Calu3 (cell line): ENCODE measurements at places on chromosomes 3 and 15. TPM values are rescaled to one million over a fixed set of nuclear protein-coding genes. Genes with fewer than 3 reads are reported as not detected.

Gene ZNF662
- 1.1 and 1.2 TPM in 2 replicates for total RNA-seq

Gene STARD9
- total RNA-seq: 0.59 and 0.92 TPM in 2 replicates

Gene GP9
- not detected in 2 replicates for total RNA-seq

Gene CCR4
- not detected in 2 replicates for total RNA-seq

Gene GOLGB1
- total RNA-seq: 42.4 and 42.8 TPM in 2 replicates

Gene STT3B
- total RNA-seq: 138 and 202 TPM in 2 replicates

Gene B3GALNT1
- total RNA-seq: 25.1 and 31.1 TPM in 2 replicates

Gene MEF2A
- 33.6 and 35.0 TPM in 2 replicates for total RNA-seq

Gene DNASE1L3
- not detected in 2 replicates for total RNA-seq

- H3K27ac ChIP-seq: no peak overlapping the region
- no peaks in the 10 kb centered on the region for H3K27me3 ChIP-seq
- DNase-seq: no peak
- H3K4me3 ChIP-seq: no peak overlapping the region
- peaks cover 7% of the 10 kb centered on the region for H3K4me1 ChIP-seq
Measured at GRCh38 chr3:8458238-8458661, 43.4 kb upstream of the LMCD1 start.

DNA sequence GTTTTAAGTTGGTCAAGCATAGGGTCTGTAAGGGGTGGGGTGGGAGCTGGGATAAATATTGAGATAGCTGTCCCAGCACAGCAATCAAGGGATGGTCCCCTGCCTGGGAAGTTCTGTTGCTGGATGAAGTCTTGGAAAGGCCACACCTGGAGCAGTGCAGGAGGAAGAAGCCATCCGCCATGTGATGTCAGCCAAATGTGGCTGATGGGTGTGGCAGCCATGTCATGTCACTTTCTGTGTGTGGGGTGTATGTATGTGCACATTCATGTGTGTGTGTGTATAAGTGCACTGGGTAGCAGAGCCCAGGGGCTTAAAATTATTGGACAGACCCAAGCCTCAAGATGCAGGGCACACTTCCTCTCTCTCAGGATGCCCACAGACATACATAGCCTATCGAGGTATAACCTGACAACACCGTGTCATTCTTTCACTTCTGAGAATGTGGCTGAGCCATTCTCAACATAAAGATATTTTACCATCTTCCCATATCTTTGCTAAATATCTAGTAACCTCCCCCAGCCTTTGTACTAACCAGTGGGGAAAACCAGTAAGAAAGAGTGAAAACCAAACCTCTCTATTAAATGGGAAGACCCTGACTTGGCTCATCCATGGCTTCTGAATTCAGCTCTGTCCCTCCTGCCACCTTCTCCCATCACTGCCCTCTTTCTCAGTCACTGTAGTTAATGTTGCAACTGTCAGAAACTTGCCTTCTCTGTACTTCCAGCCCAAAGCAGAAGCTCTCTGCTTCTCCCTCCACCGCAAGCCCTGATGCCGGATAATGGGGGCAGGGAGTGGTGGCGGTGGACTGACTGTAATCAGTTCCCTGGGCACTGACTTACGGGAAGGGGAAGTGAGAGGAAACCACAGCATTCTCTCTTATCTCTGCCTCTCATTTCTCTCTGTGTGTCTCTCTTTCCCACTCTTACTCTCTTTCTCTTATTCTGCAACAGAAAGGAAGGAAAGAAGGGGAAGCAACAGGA is 11.2 kb downstream of the TNFSF10 start:
- no peak overlapping the region for H3K4me3 ChIP-seq
- H3K27ac ChIP-seq: no peak overlapping the region
- no peak for DNase-seq
- no peaks in the 10 kb centered on the region for H3K27me3 ChIP-seq

DNA sequence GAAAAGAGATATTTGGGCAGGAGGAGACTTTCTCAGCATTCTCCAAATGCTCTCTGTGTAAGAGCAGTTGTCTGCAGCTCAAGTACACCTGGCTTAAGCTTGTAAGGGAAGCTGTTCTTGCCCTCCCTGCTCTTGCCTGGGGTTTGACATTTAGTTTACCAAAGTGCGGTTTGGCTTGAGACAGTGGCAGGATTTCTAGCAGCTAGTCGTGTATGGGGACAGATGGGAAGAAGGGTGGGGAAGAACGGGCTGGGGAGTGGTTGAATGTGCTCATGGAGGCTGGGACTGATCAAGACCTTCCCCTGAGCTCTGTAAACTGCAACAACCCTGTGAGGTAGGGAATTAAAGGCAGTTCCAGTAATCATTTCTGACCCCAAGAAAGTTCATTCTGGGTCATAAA is 39.8 kb downstream of the SQOR start:
- H3K27ac ChIP-seq: no peak overlapping the region
- H3K4me3 ChIP-seq: no peak overlapping the region
- no peak for DNase-seq
- no peaks in the 10 kb centered on the region for H3K27me3 ChIP-seq
- H3K36me3 ChIP-seq: peaks cover 14% of the 10 kb centered on the region

DNA sequence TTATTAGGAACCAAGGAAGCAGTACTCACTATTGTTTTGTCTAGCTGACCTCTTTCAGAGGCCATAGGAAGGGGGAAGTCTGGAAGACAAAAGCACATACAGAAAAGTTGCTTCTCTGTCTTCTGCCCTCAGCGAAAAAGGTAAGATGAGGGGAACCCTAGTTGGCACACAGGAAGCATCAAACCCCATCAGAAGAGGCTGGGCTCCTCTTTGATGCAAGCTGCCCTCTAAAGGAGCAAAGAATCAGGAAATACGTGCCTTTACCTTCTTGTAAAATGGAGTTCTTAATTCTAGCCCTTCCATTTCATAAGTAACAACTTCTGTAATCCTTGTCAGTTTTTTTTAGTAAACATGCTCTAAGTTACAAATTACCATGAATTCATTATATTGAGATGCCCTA is 12.5 kb downstream of the SPINK8 start:
- no peak overlapping the region for H3K4me3 ChIP-seq
- peaks cover 41% of the 10 kb centered on the region for H3K27me3 ChIP-seq
- no peak overlapping the region for H3K27ac ChIP-seq
- DNase-seq: no peak

GRCh38 chr15:101324524-101325177 is 29.6 kb upstream of the SNRPA1 start:
- peaks cover 35% of the 10 kb centered on the region for H3K27me3 ChIP-seq
- peak; percentile 54 for DNase-seq
- H3K27ac ChIP-seq: peak overlapping the region; percentile 2
- no peak overlapping the region for H3K4me3 ChIP-seq

GRCh38 chr3:46812237-46812791 is 50.9 kb downstream of the MYL3 start:
- peak; percentile 53 for DNase-seq
- H3K27me3 ChIP-seq: peaks cover 65% of the 10 kb centered on the region
- no peaks in the 10 kb centered on the region for H3K4me1 ChIP-seq

- H3K4me1 ChIP-seq: no peaks in the 10 kb centered on the region
- no peak overlapping the region for H3K4me3 ChIP-seq
- H3K27ac ChIP-seq: no peak overlapping the region
- H3K27me3 ChIP-seq: no peaks in the 10 kb centered on the region
- H3K36me3 ChIP-seq: no peaks in the 10 kb centered on the region
Measured at GRCh38 chr15:39987821-39988220, 51.2 kb downstream of the SRP14 start.

DNA sequence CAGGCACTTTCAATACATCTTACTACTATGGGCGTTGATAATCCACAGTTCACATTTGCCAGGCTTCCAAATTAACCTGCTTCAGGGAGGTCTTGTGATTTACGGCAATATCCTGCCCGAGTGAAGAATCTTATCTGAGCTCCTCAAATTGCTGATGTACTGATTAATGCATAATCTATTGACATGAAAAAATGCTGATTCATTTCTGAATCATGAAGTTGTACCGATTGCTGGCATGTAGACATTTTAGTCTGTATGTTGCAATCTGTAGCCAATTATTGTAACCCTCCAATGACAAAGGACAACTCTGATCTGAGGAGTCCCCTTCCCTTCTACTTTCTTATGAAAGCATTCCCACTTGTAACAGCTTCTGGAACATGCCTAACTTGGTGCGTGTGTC is 97.2 kb downstream of the SEC22A start:
- peaks cover 12% of the 10 kb centered on the region for H3K4me1 ChIP-seq
- H3K4me3 ChIP-seq: no peak overlapping the region
- H3K27ac ChIP-seq: peak overlapping the region; percentile 56
- DNase-seq: no peak

DNA sequence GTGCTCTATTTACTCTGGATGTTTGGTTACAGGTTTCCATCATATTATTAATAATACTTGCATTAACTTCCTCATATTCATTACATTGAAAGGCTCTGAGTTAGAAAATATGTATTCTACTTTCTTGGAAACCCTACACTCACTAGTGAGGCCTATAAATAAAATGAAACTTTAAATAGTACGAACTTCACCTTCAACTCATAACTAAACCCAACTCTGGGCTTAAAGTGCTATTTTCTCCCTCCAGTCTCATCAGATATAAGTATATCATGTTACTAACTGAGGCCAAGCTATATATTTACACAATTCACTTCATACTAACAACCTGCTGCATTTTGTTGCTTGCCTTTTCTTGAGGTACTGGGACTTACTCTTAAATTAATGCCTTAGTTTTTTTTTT is 306.7 kb downstream of the TIGIT start:
- H3K4me3 ChIP-seq: no peak overlapping the region
- no peak overlapping the region for H3K27ac ChIP-seq
- H3K27me3 ChIP-seq: no peaks in the 10 kb centered on the region
- no peaks in the 10 kb centered on the region for H3K4me1 ChIP-seq
- DNase-seq: no peak

DNA sequence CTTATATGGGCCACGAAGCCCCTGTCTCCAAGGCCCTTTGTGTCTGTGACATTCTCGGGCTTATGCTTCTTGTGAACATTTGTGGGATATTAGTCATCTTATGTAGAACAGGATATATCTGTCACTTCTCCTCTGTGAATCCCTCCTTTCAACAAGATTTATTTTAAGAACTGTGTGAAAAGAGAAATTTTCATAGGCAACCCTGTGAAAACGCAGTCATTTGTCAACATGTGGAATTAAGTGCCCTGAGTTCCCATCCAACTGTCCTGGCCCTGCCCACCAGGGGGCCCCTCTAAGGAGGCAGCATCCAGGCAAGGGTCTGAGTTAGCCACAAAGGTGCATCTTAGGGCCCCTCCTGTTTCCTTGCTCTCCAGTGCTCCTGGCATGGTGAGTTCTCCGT is 76.8 kb upstream of the CHRNA7 start:
- no peaks in the 10 kb centered on the region for H3K36me3 ChIP-seq
- H3K4me1 ChIP-seq: no peaks in the 10 kb centered on the region
- no peaks in the 10 kb centered on the region for H3K27me3 ChIP-seq
- no peak overlapping the region for H3K27ac ChIP-seq
- H3K4me3 ChIP-seq: no peak overlapping the region
- DNase-seq: no peak

DNA sequence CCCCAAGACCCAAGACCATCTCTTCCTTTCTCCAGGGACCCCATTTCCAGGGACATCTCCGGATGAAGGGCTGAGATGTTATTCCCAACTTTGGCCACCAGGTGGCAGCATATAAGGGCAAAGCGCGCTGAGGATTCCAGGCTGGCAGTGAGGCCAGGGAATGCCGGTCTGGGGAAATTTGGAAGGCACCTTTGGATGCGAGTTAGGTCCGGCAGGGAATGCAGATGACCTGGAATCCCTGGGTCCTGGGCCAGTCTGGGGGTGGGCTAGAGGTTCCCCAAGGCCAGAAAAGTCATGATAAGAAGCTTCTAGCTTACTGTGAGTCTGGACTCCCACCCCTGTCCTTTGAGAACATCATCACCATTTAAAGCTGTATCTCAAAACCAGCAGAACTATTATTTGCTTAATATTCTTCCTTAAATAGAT is 1.6 kb upstream of the CHST13 start:
- H3K27ac ChIP-seq: no peak overlapping the region
- peaks cover 80% of the 10 kb centered on the region for H3K27me3 ChIP-seq
- no peaks in the 10 kb centered on the region for H3K36me3 ChIP-seq
- H3K4me3 ChIP-seq: no peak overlapping the region

GRCh38 chr3:126508564-126508964 is 9.0 kb downstream of the UROC1 start:
- H3K36me3 ChIP-seq: no peaks in the 10 kb centered on the region
- H3K4me1 ChIP-seq: peaks cover 8% of the 10 kb centered on the region
- H3K4me3 ChIP-seq: no peak overlapping the region
- H3K27me3 ChIP-seq: peaks cover 31% of the 10 kb centered on the region
- DNase-seq: peak; percentile 65

DNA sequence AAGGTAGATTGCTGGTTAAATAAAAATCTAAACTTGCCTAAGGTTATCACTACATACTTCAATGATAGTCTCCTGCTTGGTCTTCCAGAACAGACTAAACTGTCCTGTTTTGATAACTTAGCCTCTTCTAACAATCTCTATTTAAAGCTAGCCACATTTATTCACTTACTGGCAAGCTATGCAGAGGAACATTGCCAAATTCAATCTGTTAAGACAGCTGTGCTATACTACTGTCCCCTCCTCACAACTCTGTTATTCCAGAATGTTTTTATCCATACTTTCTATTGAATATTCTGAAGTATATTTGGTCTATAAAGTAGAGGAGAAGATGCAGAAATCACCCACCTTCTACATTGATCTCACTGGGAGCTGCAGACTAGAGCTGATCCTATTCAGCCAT is 594.0 kb upstream of the CCDC54 start:
- H3K4me3 ChIP-seq: no peak overlapping the region
- H3K27me3 ChIP-seq: no peaks in the 10 kb centered on the region
- no peak overlapping the region for H3K27ac ChIP-seq
- no peaks in the 10 kb centered on the region for H3K36me3 ChIP-seq
- H3K4me1 ChIP-seq: peaks cover 9% of the 10 kb centered on the region

DNA sequence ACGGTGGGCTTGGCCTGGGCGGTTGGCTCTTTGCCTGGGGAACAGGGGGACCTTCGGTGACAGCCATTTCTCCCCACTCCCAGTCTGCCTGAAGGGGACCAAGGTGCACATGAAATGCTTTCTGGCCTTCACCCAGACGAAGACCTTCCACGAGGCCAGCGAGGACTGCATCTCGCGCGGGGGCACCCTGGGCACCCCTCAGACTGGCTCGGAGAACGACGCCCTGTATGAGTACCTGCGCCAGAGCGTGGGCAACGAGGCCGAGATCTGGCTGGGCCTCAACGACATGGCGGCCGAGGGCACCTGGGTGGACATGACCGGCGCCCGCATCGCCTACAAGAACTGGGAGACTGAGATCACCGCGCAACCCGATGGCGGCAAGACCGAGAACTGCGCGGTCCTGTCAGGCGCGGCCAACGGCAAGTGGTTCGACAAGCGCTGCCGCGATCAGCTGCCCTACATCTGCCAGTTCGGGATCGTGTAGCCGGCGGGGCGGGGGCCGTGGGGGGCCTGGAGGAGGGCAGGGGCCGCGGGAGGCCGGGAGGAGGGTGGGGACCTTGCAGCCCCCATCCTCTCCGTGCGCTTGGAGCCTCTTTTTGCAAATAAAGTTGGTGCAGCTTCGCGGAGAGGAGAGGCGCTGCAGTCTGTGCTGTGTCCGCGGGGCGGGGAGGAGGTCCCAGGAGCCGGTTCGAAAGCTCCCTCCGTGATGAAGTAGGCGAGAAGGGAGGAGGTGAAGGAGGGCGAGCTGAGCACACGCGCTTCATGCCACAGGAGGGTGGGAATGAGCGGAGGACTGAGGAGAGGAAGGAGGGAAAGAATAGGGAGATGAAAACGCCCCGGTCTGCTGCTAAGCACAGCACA is 9.6 kb downstream of the CLEC3B start:
- no peak overlapping the region for H3K27ac ChIP-seq
- H3K27me3 ChIP-seq: peaks cover 26% of the 10 kb centered on the region
- no peaks in the 10 kb centered on the region for H3K36me3 ChIP-seq
- peaks cover 10% of the 10 kb centered on the region for H3K4me1 ChIP-seq
- no peak for DNase-seq
